ENCODE measurements at places on chromosomes 4 and X. TPM values are rescaled to one million over a fixed set of nuclear protein-coding genes. Genes with fewer than 3 reads are reported as not detected.

Gene PLP1
- 0.47 TPM for polyA plus RNA-seq

Gene PORCN
- 11.6 TPM for polyA plus RNA-seq

DNA sequence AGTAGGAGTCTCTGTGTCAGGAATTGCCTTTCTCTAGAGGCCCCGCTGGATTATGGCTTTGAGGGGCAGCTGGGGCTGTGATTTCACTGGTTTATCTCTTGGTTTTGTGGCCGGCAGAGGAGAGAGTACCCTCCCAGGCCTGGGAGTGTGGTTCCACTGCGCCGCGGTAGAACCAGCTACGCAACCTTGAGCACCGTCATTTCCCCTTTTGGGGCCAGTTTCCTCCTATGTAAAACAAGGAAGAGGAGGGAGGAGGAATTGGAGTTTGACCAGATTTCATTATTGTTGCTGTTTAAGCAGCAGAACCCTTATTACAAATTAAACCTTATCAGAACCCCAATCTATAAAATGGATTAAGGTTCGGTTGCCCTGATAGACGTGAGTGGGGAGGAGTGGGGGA lies 4.4 kb downstream of the SOX3 start:
- no peak for DNase-seq

Gene RAP1GDS1
- 74.6 TPM for polyA plus RNA-seq

Gene RNF175
- not detected for polyA plus RNA-seq
